Hematopoietic multipotent progenitor cell treated with erythropoietin and hydrocortisone succinate and interleukin-3 and kit ligand, for 8 days (in vitro differentiated cells): ENCODE measurements at places on chromosomes 2 and 18.

DNA sequence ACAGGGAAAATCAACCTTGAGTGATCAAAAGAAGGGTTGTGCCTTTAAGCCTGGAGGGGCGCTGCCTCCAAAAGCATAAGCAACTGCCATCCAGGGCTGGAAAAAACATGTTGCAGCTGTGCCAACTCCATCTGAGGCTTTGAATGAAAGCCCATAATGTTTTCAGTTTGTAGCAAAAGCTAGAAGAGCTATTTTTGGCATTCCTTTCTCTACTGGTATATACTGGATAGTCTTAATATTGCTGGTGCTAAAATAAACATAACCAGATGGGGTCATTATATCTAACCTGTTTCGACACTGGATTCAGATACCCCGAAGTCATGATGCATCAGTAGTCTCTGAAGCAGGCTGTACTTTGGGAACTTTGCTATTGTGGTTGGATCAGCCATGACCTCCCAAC is 25.1 kb downstream of the ANXA4 start:
- DNase-seq = no peak

- DNase-seq = no peak
Observed at GRCh38 chr2:235719146-235719942, 225.5 kb downstream of the AGAP1 start.

DNA sequence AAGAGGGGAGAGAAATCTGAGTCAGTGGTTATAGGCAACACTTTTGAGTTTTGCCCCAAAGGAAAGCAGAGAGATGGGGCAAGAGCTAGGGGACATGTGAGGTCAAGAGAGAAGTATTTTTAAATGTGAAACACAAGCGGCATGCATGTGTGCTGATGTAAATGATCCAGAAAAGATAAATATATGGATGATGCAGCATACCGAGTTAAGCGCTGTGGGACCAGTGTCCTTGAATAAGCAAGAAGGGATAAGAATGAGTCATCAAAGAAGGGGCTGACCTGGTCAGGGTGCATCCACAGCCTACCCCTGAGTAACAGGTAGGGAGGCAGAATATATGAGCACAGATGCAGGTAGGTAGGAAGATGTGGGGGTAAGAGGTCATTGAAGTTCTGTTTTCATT is 180.9 kb downstream of the TRABD2A start:
- no peak for DNase-seq

GRCh38 chr18:24446953-24447538 is 13.4 kb upstream of the HRH4 start:
- no peak for DNase-seq

GRCh38 chr18:47930931-47931717 is 665 bp upstream of the SMAD2 start:
- peak; percentile 96 for DNase-seq

DNA sequence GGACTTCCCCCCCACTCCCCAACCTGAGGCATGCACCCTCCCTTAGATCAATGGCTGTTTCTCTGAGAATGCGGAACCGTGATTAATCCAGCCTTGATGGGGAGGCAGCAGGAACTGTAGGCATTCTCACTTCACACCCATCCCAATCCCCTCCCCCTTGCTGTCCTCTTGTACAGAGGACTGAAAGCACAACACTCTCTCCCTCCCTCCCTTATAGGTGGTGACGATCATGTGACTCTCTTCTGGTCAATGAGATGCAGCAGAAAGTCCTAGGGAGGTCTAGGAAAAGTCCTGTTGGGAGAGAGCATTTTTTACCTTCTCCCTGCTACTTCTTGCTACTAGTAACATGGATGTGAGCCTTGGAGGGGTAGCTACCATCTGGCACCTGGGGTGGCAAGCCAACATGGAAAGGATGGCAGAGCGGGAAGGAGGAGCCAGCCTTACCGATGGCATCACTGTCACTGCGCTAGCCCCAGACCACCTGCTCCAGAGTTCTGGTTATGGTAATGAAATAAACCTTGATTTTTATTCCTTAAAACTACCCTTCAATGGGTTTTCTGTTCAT is 106.9 kb downstream of the MSH2 start:
- no peak for DNase-seq

DNA sequence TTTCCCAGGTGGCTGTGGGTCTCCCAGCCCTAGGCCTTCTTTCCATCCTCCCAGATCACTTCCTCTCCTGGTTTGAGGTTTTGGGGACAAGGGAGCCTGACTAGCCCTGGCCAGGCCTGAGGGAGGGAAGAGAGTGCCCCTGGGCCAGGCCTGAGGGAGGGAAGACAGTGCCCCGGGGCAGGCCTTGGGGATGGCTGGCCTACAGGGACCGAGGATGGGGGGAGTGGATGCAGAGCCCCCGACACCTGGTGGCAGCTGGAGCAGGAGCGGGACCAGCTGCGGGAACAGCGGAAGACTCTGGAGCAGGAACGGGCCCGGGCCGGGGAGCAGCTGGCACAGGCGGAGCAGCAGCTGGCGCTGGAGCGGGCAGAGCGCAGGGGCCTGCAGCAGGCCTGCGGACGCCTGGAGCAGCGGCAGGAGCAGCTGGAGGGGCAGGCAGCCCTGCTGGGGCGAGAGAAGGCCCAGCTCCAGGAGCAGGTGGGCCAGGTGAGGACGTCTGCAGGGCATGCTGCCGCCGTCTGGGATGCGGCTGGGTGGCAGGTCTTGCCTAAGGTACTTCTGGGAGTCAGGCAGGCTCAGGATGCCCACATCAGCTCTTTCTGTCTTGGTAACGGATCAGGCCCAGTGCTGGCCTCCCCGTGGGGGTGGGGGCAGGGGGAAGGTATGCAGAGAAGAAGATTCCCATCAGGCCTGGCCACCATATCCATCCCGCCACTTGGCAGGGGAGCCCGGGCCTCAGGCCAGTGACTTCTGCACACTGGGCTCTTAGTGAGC is 29.2 kb downstream of the CROCC2 start:
- no peak for DNase-seq

DNA sequence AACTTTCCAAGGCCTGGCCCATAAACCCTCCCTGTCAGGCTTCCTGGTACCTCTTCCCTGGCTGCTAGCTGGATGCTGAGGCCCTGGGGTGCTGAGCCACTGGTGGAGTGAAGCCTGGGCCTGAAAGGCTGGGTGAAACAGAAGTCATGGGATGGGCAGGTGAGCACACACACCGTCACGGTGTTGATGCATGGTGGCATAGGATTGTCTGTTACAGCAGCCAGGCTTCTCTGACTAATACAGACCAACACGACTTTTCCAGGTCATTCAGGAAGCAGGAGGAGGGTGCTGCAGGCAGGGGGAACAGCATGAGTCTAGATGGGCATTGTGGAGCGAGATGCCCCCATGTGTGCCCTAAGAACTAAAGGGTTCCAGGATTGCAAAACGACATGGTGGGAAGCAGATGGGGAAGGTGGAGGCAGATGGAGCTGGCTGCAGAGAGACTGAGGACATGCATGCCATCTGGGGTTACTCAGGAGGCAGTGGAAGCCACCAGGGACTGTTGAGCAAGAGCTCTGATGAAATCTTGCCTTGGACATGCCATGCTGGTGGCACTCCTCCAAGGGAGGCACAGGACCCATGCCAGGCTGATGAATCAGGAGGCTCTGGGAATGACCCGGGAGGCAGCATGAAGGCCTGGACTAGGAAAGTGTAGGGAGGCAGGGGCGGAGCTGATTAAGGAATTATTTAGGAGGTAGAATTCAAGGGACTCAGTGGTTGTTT is 480.9 kb downstream of the TSN start:
- DNase-seq = no peak

- DNase-seq = no peak
Observed at GRCh38 chr2:174781996-174782395, 17.7 kb upstream of the CHRNA1 start.

- DNase-seq = peak; percentile 50
Observed at GRCh38 chr2:186256540-186256939, 229.5 kb upstream of the ZC3H15 start.

DNA sequence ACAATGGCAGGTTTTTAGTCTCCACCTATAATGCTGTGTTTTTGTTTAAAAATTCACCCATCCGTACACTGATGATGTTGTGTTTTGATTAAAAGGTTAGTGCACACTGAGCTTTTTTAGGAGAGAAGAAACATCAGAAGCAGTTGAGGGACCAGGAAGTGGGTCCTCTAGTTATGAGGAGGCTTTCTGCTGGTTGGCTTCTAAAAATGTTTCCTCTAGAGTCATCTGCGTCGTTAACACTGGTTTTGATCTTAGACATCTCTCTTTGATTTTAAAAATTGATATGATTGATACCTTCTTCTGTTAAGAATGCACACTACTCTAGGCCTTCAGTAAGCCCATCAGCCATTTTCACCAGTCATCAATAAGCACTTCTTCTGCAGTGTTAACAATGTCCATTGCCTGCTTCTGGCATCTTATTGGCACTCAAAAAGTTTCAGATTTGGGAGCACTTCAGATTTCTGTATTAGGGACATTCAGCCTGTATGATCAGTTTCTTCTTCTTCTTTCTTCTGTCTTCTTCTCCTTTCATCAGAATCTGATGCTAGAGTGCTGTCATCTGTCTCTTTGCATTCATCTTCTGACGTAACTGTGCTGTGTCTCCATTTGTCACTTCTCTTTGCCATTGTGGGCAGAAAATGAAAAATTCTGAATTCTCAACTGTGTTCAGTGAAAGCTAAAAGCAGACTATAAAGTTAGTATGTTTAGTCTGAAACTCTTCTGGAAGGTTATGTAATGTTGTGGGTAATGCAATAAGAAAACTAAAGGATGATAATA is 56.3 kb downstream of the PHLPP1 start:
- no peak for DNase-seq

DNA sequence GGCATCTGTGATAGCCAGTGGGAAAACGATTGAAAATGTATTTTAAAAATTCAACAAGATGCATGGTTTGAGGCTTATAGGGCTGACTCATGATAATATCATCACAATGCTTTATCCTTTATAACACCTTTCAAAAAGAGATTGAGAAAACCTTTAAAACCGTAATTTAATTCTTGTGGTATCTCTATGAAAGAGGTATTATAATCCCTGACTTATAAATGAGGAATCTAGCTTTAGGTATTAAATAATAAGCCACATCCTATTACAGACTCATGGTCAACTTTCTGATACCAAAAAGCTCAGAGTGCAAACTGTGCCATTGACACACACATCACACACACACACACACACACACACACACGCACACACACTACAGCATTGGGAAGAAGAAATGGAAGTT is 134.6 kb upstream of the RAB12 start:
- DNase-seq = no peak
